ENCODE measurements at places on chromosomes 5 and 9. TPM values are rescaled to one million over a fixed set of nuclear protein-coding genes. Genes with fewer than 3 reads are reported as not detected.

Gene NIPAL4
- total RNA-seq: 1.5 TPM

DNA sequence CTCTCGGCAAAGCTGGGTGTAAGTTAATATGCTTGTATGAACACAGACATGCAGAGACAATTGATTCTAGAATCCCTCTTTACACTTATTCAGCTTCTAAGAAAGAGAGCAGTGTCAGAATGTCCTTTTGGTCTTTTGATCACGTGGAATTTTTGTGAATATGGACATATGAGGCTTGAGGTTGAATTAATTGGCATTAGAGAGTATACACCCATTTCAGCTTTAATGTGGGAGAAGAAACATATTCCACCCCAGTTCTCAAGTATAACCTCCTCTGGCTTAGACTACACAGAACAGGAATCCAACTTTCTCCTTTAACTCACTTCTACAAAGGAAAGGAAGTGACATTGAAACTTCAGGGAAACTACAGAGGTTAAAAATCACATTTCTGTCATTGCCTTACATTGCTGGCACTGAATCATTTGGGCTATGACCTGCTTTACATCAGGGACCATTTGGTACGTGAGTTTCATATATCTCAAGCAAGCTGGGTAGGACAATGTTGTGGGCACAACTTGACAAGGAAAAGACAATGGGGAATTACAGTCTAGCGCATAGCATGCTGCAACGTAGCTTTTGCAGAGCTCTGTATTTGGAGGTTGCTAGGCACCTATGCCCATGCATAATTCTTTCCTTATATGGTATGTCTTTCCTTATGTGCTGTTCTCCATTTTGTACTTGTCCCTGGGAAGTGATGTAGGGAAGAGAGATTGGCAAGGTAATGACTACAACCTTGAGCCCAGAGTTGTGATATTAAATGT is 19.5 kb downstream of the DAB2 start:
- no peak for DNase-seq

DNA sequence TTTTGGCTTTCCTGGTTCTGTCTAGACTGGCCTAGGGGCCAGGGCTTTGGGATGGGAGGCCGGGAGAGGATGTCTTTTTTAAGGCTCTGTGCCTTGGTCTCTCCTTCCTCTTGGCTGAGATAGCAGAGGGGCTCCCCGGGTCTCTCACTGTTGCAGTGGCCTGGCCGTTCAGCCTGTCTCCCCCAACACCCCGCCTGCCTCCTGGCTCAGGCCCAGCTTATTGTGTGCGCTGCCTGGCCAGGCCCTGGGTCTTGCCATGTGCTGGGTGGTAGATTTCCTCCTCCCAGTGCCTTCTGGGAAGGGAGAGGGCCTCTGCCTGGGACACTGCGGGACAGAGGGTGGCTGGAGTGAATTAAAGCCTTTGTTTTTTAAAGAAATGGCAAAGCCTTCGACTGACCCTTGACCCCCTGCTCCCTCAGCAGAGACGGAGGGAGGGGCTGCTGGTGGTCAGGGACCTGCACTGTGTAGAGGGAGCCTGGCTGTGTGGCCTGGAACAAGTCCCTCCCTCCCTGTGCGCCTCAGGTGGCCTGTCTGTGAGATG is 11.1 kb downstream of the FPGS start:
- no peak for DNase-seq

GRCh38 chr5:112228667-112229066 is 190.4 kb downstream of the EPB41L4A start:
- peak; percentile 83 for DNase-seq

GRCh38 chr5:33364406-33364805 is 76.4 kb upstream of the TARS1 start:
- no peak for DNase-seq

- DNase-seq: no peak
Observed at GRCh38 chr9:17878810-17879370, 300.0 kb downstream of the SH3GL2 start.
